Urothelium cell line (cell line): ENCODE measurements at places on chromosomes 3 and 15.

GRCh38 chr3:128279601-128279880 is 126.3 kb downstream of the EEFSEC start:
- no peak for DNase-seq

DNA sequence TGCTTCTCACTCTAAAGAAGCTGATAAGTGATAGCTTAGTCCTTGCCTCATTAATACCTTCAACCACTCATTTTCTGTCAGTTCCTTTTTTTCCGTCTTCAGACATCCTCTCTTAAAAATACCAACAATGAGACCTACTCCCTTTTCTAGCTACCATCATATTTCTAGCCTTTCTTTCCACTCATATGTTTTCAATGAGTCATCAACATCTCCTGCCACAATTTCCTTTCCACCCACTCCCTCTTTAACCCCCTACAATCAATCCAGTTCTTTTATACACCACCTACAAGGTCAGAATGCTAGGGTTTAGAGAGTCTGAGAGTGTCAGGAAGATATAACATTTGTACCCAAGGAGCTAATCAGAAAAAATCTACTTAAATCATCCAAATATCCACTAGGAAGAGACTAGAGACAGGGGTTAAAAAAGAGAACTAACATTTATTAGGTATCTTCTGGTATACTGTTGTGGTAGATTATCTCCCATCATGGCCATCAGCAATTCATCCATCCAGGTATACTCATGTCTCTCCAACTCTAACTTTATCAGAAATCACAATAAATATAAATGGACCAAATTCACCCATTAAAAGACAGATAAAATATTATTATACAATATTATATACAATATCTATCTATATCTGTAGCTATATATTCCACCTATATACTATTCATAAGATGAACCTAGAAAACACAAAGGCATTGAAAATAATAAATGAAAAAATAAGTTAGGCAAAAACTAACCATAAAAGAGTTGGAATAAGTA is 42.5 kb downstream of the MYLK start:
- peak; percentile 54 for DNase-seq

DNA sequence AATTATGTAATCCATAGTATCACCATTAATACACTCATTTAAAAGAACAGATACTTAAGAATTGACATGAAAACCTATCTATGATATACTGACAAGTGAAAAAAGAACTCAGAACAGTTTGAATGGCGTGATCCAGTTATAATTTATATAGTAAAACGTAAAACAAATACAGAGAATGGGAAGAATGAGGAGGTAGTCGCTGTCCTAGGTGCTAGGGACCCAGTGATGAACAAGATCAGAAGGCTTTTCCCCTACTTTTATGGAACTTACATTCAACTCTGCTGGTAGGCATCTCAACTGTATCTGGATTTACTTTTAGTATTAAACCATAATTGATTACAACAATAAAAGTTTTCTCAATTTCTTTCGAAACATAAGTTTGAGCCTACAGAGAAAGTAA is 31.8 kb downstream of the GSK3B start:
- DNase-seq = no peak

DNA sequence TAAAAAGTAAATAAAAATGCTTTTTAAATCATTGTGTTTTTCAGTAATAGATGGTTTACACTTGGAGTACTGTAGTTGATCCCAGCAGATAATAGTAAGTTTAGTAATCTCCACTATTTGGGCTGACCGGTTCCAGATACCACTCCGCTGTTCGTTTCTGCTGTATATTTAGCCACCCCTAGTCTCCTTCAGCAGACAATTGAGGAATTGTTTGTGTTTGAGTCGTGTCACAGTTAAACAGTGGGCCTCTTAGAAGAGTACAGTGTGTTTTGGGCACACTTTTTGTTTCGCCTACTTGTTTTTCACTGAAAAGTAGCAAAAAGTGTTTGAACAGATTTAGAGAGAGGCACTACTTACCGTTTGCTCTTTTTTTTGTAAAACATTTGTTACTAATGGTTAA is 33.2 kb downstream of the PAK2 start:
- DNase-seq = no peak

DNA sequence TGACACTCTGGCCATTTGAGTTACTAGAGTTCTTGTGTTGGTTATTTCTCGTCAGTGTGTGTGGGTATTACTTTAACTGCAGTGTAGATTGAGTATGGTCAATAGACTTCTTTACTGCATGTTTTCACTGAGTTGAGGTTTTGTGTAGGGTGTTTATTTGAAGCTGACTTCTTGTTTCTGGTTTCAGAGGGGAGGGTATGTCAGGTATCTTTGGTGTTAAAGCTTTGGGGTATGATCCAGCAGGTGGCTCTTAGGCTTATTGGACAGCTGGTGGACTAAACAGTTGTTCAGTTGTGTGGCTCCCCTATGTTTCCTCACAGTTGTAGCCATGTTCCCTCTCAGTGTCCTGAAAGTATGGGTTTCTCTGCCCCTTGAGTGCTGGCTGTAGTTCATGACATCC is 72.0 kb downstream of the AKAP13 start:
- no peak for DNase-seq

- no peak for DNase-seq
Observed at GRCh38 chr3:65551945-65552344, 486.8 kb downstream of the MAGI1 start.

DNA sequence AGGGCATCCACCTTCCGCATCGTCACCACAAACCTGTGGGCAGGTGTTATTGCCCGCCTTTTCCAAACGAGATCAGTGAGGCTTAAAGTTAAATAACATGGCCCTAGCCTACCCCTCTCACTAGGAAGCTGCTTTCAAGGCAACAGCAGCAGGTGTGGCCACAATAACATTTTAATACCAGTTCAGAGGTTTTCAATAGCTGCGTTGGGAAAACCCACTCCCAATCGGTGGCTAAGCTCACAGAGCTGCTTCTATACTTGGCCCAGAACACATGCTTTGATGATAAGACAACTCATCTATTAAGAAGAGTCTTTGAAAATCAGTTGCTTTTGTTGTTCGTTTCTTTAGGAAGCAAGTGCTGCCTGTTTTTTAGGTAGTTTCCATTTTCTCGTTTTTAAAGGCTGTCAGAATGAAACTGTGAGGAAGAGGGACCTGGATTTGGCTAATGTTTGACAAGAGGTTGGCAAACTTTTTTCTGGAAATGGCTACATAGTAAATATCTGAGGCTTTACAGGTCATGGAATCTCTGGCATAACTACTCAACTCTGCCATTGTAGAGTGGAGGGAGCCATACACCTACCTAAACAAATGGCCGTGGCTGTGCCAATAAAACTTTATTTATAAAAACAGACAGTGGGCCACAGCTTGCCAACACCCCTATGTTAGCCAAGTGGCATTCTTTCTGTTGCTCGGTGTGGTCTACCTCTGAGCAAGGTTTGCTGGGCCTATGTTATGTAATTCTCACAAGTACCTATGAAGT is 179.6 kb downstream of the FEZF2 start:
- no peak for DNase-seq

DNA sequence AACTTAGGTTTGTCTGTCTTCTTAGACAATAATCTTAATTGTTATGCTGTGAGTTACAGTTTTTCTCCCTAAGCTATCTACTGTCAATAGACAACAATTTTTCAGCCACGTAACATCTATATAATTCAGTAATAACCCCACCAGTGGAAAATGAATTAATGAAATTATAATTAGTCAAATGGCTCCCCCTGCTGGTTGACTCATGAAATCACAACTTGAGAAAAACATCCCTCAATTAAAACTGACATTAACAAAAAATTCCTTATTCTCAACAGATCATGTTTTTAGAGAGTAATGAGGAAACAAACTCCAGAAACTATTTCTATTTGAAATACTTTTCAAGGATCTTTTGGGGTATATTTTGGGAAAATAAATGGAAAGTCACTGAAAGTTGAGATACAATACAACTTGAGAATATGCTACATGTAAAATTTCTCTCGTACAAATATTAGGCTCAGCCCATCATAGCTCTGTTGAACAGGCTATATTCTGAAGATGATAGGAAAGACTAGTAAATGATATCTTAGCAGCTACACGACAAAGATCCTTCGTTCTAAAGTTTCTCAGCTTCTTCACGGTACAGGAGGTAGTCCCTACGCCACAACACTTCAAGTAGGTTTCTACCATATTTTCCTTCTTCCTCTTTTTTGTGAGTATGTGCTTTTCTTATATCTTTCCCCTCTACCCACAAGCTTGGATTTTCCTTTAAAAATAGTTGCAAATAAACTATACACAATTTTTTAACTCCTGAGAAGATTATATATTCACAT is 20.7 kb downstream of the PPP1R2 start:
- DNase-seq = no peak

- DNase-seq = no peak
Observed at GRCh38 chr3:14130230-14130629, 5.4 kb downstream of the TMEM43 start.

GRCh38 chr3:29644261-29644660 is 363.4 kb downstream of the RBMS3 start:
- DNase-seq = no peak

DNA sequence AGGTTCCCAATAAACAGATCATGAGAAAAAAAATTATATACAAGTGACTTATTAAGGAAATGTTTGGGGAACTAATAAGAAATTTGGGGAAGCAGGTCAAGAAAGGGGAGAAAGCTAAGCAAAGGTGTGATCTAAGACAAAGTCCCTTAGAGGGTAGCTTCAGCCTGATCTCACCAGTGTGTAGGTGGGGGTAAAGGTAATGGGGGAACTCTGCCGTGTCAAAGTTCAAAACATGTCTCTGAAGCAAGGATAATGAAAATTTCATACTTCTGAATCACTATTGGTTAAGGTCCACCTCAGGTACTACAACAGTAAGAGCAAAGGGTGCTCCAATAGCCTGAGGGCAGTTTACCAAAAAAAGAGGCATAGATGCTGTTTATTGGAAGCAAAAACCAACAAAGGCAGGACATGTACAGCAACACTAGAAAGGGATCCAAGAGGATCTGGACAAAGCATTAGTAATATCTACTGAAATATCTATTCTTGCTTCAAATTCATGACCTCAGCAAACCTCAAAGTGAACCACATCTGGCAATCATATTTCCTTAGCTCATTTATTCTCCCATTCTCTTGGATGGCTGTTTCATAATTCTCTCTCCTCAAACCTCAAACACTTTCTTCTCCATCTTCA is 6.9 kb downstream of the ACAD11 start:
- no peak for DNase-seq

GRCh38 chr3:11350374-11350773 is 78.2 kb downstream of the ATG7 start:
- no peak for DNase-seq

DNA sequence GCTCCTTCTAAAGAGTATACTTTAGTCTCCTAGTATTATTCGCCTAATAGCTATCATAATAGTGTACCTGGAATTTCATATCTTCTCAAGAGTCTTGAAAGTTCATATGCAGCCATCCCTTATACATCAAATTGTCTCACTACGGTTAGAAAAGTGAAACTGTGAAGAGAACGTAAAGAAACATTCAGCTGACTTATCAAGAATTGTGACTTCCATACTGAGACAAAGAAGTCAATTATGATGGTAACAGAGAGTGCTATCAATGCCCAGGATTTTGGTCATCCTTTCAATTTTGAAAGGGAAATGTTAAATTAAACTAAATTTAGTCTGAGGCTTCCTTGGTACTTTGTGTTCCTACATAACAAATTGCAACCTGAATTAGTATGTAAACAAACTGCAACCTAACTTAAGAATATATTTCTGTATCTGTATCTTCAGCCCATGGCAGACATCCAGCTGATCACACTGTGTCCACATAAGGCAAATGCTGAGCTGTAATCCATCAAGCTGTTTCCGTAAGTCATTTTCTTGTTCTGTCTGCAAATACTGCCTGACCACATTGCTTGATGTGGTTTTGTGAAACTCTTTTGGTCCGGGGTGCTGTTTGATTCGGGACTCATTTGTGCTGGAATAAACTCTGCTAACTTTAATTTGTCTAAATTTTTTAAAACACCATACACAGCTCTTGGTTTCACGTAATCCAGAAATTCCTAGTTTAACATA is 469.6 kb downstream of the SI start:
- no peak for DNase-seq

DNA sequence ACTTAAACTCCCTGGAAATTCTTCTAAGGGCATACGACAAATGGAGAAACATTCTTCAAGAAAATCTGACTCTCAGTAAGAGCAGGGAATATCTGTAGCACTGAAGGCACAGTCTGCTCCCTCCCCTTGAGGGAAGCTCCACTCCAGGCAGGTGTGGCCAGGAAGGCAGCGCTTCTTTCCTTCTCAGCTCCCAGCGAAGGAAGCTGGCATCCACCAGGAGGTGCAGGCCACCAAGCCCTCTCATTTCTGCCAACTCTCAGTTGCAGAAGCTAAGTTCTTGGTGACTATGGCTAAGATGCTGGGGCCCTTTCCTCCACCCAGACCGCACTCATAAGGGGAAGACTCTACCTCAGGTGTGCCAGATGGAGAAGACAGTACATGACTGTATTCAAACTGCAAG is 37.7 kb upstream of the SLC41A3 start:
- no peak for DNase-seq

DNA sequence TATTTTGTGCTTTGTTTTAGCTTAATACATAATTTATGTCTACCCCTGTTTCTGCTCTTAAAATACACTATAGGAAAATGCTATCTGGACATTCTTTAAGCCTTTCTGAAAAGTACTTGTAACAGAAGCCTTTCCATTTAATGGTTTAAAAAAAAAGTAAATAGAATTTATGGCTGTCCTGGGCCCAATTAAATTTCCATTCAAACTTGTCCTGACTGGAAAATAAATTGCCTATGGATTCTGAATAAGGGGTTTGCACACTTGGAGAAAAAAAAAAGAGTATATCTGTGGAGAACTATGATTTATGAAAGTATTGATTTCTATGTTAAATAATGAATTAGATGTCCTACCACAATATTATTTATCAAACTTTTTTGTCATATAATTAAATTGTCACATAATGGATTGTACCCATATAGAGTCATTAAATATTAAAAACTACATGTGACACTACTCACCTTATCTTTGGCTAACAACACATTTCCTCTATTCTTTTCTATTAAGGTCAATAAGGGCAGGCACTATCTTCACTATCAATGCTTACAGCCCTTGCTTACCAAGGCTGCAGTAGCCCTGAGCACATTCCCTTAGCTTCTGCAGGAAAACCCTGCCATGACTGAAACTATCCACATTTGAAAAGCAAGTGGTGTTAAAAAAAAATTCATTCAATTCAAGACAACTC is 396.1 kb upstream of the ROBO2 start:
- no peak for DNase-seq

DNA sequence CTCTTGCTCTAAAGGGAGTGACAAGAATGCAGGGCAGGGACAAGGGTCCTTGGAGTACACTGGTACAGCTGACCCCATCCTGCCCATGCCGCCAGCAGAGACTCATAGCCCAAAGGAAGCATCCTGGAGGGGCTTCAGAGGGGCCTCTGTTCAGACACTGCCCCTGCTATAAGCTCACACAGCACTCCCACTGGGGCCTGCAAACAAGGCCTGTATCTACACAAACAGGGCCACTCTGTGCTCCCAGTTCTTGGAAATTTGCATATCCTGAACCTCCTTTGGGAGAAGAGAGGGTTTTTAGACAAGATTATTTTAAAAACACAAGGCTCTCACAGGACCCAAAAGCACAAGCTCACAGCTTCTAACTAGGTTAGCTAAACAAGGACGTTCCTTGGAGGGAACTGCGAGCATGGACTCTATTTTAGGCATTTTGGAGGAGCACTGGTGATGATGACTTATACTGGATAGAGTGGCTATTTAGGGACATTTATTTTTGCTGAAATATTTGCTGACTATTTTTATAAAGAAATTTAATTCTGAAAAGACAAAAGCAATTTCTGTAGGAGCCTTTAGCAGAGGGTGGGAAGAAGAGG is 16.4 kb upstream of the ANKRD34C start:
- no peak for DNase-seq

- no peak for DNase-seq
Observed at GRCh38 chr3:110969229-110970211, 102.1 kb upstream of the NECTIN3 start.
